ENCODE measurements at places on chromosomes 4 and X.

- H3K27me3 ChIP-seq = peaks cover 79% of the 10 kb centered on the region
- H3K4me3 ChIP-seq = peak overlapping the region; percentile 85
- peak; percentile 89 for DNase-seq
- no peak overlapping the region for H3K27ac ChIP-seq
- no peaks in the 10 kb centered on the region for H3K36me3 ChIP-seq
Observed at GRCh38 chr4:112523764-112524505, 8.0 kb upstream of the NEUROG2 start.

GRCh38 chr4:118749347-118749988, 64.3 kb downstream of the METTL14 start:
- no peak for DNase-seq
- H3K4me1 ChIP-seq = no peaks in the 10 kb centered on the region
- H3K4me3 ChIP-seq = no peak overlapping the region
- H3K27ac ChIP-seq = no peak overlapping the region
- H3K27me3 ChIP-seq = no peaks in the 10 kb centered on the region
- peaks cover 3% of the 10 kb centered on the region for H3K36me3 ChIP-seq

DNA sequence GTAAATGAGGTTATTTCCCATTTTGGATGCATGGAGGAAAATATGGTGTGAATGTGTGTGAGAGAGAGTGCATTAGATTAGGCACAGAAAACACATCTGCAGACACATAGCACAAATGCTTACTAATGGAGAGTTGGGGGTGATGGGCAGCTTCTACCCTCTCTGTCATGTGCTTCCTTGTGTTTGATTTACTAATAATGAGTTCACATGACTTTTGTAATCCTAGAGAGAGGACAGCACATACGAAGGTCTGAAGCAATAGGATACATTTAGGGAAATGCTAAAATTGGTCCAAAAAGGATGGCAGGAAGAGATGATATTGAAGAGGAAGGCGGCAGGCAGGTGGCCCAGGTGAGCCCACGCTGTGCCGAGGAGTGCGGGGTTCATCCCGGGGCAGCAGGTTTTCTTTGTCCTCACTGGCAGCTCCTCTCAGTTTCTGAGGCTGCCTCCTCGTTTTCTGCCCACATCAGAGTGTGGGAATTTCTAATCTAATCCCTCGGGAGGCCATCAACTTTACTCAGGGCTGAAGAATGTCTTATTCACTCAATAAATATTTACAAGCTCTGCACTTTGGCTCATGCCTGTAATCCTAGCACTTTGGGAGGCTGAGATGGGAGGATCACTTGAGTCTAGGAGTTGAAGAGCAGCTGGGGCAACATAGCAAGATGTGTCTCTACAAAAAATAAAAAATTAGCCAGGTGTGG, 15.9 kb upstream of the MAP9 start:
- no peak overlapping the region for H3K27ac ChIP-seq
- H3K4me3 ChIP-seq = no peak overlapping the region
- peaks cover 7% of the 10 kb centered on the region for H3K27me3 ChIP-seq
- no peaks in the 10 kb centered on the region for H3K4me1 ChIP-seq
- no peaks in the 10 kb centered on the region for H3K36me3 ChIP-seq

- no peak for DNase-seq
- no peak overlapping the region for H3K27ac ChIP-seq
- H3K36me3 ChIP-seq = no peaks in the 10 kb centered on the region
- peaks cover 16% of the 10 kb centered on the region for H3K27me3 ChIP-seq
Observed at GRCh38 chrX:9862953-9863352, 76.7 kb downstream of the SHROOM2 start.

DNA sequence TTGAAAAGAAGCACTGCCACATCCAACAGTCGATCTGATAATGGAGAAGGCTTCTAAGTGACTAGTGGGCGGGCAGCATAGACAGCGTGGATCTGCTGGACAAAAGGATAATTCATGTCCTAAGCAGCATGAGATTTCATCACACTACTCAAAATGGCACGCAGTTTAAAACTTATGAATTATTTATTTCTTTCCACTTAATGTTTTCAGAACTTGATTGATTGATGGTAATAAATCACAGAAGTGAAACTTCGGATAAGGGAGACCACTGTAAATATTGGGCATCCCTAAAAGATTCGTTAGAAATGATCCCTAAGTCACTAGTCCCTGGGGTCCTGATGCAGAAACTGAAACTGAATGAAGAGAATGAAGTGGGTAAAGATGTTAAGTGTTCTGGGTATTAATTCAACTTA, 93.0 kb upstream of the ANK2 start:
- H3K36me3 ChIP-seq = no peaks in the 10 kb centered on the region
- H3K4me3 ChIP-seq = no peak overlapping the region
- no peak for DNase-seq
- no peak overlapping the region for H3K27ac ChIP-seq

All from activated naive CD8-positive, alpha-beta T cell treated with anti-CD3 and anti-CD28 coated beads, Interleukin-2, amount 10 ng/mL, durations not matched to agents 7 days and 5 days (primary cell).